ENCODE measurements at places on chromosomes 3 and 15. TPM values are rescaled to one million over a fixed set of nuclear protein-coding genes. Genes with fewer than 3 reads are reported as not detected.

Gene CD96
- 5.3 TPM for total RNA-seq

Gene SLC25A26
- 14.9 TPM for total RNA-seq

Gene PLSCR5
- not detected for total RNA-seq

Gene SLC51A
- total RNA-seq = 1.2 TPM

- DNase-seq = no peak
- H3K36me3 ChIP-seq = no peaks in the 10 kb centered on the region
- no peaks in the 10 kb centered on the region for H3K27me3 ChIP-seq
- H3K27ac ChIP-seq = peak overlapping the region; percentile 51
- peaks cover 11% of the 10 kb centered on the region for H3K4me1 ChIP-seq
Observed at GRCh38 chr3:71111784-71112440, 471.6 kb downstream of the FOXP1 start.

DNA sequence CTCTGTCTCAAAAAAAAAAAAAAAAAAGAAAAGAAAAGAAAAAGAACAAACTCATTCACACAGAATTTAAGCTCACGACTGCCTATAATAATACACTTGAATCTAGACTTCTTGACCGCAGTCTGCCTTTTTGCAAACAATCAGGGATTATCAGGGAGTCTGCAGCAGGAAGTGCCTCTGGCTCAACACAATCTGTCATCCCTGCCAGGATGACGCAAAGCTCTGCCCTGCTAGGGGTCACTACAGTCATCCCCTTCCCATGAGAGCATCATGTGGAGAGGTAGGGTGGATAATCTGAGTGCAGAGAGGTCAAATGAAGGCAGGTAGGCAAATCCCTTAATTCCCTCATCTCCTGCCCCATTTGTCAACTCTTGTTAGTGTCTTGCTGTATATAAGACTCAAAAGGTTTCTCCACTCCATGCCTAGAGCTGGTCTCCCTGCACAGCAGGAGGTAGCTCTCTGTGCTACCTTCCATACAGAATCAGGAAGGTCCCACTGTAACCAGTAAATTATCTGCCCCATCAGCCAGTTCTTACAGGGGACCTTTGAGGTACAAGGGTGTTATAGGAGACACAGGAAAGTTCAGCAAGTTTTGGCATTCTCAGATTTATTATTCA lies 4.2 kb downstream of the UBAP1L start:
- no peak overlapping the region for H3K27ac ChIP-seq
- H3K4me1 ChIP-seq = no peaks in the 10 kb centered on the region

DNA sequence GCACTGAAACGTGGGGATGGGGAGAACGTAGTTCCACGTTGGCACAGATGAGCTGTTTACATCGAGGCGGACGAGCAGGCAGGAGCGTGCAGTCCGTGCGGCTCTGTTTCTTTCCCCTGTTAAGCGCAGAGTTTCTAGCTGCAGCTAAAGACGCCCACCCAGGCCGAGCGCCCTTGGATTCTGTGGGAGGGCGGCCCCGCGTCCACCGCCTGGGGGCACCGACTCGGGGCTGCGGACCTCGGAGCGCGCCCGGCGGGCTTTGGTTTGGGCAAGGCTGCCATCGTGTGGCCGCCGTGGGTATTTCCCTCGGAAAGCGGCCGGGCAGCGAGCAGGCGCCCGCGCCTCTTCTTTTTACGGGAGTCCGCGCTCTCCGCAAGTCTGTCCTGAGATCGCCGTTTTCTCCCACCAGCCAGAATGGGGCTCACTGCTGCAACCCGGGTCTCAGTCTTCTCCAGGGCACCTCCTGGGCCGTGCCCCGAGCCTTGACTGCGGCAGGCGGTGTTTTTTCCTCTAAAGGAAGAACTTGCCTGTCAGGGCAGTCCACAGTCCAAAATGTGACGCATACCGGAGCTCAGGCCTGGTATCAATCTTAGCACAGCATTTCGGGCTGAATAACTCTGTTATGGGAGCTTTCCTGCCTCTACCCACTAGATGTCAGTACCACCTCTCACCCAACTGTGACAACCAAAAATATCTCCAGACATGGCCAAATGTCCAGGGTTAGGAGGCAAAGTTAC lies 219.9 kb upstream of the IGF1R start:
- peaks cover 3% of the 10 kb centered on the region for H3K4me1 ChIP-seq
- peak; percentile 78 for DNase-seq
- H3K36me3 ChIP-seq = no peaks in the 10 kb centered on the region
- peaks cover 69% of the 10 kb centered on the region for H3K27me3 ChIP-seq
- H3K27ac ChIP-seq = no peak overlapping the region
- H3K4me3 ChIP-seq = peak overlapping the region; percentile 17

GRCh38 chr15:98996624-98997023 lies 11.0 kb downstream of the PGPEP1L start:
- H3K4me1 ChIP-seq = no peaks in the 10 kb centered on the region
- no peaks in the 10 kb centered on the region for H3K36me3 ChIP-seq
- no peaks in the 10 kb centered on the region for H3K27me3 ChIP-seq
- no peak overlapping the region for H3K27ac ChIP-seq

GRCh38 chr15:90463381-90463780 lies 66.3 kb upstream of the CRTC3 start:
- H3K4me1 ChIP-seq = no peaks in the 10 kb centered on the region
- H3K4me3 ChIP-seq = no peak overlapping the region

- no peaks in the 10 kb centered on the region for H3K36me3 ChIP-seq
- no peak for DNase-seq
- H3K27me3 ChIP-seq = no peaks in the 10 kb centered on the region
- no peak overlapping the region for H3K4me3 ChIP-seq
Observed at GRCh38 chr15:52439470-52439869, 89.2 kb downstream of the MYO5A start.

DNA sequence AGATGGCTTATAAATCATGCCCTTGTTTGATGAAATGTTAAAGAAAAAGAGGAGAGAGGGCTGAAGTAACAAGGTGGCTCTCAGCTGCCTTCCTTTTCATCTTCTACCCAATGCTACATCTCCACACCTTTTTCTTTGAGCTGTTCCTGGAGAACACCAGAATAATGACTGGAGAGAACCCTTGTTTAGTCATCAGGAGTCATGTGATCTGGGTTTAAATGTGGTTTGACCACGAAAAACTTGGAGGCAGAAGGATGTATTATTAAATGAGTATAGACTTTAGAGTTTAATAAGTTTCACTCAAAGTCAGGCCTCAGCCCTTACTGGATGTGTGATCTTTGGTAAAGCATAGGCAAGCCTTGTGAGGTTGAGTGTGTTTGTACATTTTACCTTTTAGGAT lies 230.3 kb upstream of the TBL1XR1 start:
- H3K4me3 ChIP-seq = no peak overlapping the region
- no peaks in the 10 kb centered on the region for H3K36me3 ChIP-seq

GRCh38 chr3:144770915-144771351 lies 799.3 kb downstream of the DIPK2A start:
- no peaks in the 10 kb centered on the region for H3K4me1 ChIP-seq
- H3K4me3 ChIP-seq = no peak overlapping the region
- H3K27ac ChIP-seq = no peak overlapping the region
- H3K27me3 ChIP-seq = no peaks in the 10 kb centered on the region

- no peaks in the 10 kb centered on the region for H3K36me3 ChIP-seq
- no peak for DNase-seq
- H3K4me1 ChIP-seq = no peaks in the 10 kb centered on the region
- no peaks in the 10 kb centered on the region for H3K27me3 ChIP-seq
- H3K4me3 ChIP-seq = no peak overlapping the region
Observed at GRCh38 chr3:47444103-47444502, 31.6 kb downstream of the SCAP start.

- H3K27ac ChIP-seq = no peak overlapping the region
- H3K4me1 ChIP-seq = no peaks in the 10 kb centered on the region
- H3K4me3 ChIP-seq = no peak overlapping the region
- no peak for DNase-seq
- no peaks in the 10 kb centered on the region for H3K36me3 ChIP-seq
- H3K27me3 ChIP-seq = no peaks in the 10 kb centered on the region
Observed at GRCh38 chr15:73495181-73495580, 52.2 kb downstream of the REC114 start.

DNA sequence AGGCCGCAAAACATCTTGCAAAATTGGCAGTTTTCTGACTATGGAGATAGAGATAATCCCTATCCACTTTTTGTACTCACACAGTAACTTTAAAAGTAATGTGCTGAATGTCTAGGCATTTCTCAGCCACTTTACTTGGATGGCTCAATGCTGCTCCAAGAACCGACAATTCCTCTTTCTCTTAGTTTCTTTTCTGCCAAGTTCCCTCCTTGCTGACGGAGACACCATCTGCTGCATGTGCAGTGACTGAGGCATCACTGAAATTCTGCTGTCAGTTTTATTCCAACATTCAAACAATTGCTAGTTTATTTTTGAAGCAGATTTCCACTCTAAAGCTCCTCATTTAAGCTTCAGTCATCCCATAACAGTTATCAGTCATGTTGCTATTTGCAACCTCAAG lies 116.0 kb upstream of the RBMS3 start:
- no peaks in the 10 kb centered on the region for H3K36me3 ChIP-seq
- H3K4me1 ChIP-seq = no peaks in the 10 kb centered on the region
- no peak for DNase-seq
- H3K27me3 ChIP-seq = no peaks in the 10 kb centered on the region
- no peak overlapping the region for H3K27ac ChIP-seq
- no peak overlapping the region for H3K4me3 ChIP-seq

DNA sequence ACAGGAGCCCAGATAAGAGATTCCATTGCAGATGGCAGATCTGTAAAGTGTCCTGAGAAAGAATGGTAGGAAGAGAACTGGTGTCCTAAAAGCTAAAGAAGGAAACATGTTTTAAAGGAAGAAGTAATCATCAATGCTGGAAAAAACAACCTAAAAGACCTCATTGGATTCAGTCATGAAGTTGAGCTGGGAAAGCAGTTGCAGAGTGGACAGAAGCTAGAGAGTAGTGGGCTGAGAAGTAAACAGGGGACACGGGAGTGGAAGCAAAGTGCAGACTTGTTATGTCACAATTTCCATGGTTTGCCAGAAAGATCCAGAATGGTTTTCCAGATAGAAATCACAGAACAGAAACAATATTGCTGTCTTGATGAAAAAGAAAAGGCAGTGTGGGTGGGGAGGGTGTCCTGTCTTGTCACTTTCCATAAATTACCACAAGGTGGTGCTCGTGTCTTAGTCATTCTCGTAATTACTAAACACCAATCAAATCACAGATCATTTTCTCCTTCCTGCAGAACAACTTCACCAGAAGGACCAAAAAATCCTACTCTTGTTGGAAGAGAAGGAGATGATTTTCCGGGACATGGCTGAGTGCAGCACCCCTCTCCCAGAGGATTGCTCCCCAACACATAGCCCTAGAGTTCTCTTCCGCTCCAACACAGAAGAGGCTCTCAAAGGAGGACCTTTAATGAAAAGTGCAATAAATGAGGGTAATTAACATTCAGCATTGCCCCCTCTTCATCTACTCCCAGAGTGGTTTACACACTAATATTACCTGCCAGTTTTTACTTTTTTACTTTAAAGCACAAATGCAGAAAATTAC lies 64.5 kb downstream of the KLHL25 start:
- peak overlapping the region; percentile 55 for H3K27ac ChIP-seq
- no peak for DNase-seq
- H3K4me1 ChIP-seq = no peaks in the 10 kb centered on the region
- no peaks in the 10 kb centered on the region for H3K27me3 ChIP-seq
- H3K4me3 ChIP-seq = no peak overlapping the region

Measured in left lung (tissue), 14 donors.